ENCODE measurements at places on chromosomes 7 and 10.

- DNase-seq, result no peak
These were observed 20.5 kb upstream of the ZNF273 start for GRCh38 chr7:64882341-64883112.

DNA sequence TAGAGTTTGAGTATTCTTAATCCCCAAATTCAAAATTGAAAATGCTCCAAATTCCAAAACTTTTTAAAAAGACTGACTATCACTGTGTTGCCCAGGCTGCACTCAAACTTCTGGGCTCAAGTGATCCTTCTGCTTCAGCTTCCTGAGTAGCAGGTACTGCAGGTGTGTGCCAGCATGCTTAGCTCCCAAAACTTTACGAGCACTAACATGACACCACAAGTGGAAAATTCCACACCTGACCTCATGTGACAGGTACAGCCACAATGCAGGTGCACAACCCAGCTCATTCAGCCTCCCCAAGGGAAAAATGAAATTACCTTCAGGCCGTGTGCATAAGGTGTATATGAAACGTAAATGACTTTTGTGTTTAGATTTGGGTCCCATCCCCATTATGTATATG, 16.5 kb downstream of the CDC123 start:
- DNase-seq, result no peak

DNA sequence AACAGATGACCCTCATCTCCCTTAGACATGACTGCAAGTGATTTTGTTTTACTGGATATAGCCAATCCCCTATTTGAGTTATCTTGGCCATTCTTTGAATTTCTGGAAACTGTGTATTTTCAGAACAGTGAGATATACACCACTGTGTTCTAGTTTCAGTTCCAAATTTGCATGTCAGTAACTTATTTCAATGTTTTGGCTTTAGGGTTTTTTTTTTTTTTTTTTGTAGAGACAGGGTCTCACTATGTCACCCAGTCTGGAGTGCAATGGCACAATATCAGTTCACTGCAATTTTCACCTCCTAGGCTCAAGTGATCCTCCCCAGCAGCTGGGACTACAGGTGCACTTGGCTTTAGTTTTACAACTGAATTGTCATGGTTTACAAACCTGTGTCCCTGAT, 67.2 kb downstream of the ATAD1 start:
- no peak for DNase-seq

DNA sequence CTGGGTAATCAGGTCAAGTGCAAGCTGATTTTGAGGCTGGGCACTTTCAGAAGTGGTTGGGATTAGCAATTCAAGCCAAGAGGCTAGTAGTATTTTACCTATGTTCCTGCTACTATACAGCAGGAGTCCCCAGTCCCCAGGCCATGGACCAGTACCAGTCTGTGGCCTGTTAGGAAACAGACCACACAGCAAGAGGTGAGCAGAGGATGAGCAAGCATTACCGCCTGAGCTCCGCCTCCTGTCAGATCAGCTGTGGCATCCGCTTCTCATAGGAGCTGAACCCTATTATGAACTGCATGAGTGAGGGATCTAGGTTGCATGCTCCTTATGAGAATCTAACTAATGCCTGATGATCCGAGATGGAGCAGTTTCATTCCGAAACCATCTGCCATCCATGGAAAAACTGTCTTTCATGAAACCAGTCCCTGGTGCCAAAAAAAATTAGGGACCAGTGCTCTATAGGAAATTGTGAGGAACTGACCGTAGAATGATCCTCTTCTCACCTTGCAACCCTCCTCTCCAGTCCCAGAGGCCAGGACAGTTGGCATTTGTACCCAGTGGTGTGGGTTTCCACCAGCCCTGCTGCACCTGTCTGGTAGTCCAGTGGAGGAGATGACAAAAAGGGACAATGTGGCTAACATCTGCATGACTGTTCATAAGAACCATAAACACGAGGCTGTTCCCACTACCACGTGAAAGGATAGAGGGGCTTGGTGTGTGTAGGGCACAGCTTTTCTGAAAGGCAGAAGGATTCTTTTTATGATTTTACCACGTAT, 172.5 kb downstream of the KIAA1217 start:
- DNase-seq, result no peak

GRCh38 chr10:79386637-79387465, 39.6 kb downstream of the PPIF start:
- DNase-seq, result no peak

Data from MG63 (cell line).